Stimulated activated CD4-positive, alpha-beta T cell treated with anti-CD3 and anti-CD28 coated beads, TNF-alpha, amount 100 ng/mL, for 1 hour (primary cell): ENCODE measurements at places on chromosomes 2 and 18.

DNA sequence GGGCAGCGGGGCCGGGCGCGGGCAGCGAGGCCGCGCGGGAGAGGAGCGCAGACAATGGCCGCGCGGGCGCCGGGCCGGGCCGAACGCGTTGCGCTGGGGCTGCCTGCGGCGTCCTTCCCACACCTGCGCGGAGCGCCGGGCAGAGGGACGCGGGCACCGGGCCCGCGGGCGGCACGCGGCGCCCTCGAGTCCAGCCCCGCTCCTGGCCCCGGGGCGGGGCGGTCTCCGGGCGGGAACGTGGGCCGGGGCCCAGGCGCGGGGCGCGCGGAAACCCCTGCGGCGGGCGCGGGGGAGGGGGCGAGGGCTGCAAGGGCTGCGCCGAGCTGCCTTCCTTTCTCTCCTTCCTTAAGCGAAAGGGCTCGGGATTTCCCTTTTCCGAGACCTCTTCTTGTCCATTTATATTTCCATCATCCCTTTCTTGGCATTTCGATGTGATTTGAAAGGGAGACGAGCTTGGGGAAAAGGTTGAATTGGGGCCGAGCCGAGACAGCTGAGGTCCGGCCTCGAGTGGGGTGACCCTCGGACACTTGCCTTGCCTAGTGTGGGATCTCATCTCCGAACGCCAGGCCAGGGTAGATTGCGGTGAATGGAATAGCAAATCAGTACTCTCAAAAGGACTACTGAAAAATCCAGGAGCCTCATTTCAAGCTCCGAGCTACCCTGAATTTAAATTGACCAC is 676 bp downstream of the KLHL23 start:
- DNase-seq, result peak; percentile 5

DNA sequence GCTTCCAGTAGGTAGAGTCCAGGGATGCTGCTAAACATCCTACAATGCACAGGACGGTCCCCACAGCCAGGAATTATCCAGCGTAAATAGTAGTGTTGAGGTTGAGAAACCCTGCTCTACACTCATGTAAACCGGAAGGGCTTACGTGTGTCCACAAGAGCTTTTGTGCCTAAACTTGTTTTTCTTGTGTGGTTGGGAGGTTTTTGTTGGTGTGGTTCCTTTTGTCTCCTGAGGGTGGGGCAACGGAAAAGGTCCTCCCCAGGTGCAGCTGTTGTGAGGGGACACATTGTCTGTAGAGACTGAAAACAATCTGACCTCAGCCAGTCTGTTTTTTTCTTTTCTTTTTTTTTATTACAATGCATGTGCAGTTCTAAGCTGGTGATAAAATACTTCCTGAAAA is 72.7 kb upstream of the MGAT5 start:
- no peak for DNase-seq

- DNase-seq, result no peak
Observed at GRCh38 chr2:189854187-189854586, 69.9 kb downstream of the PMS1 start.

DNA sequence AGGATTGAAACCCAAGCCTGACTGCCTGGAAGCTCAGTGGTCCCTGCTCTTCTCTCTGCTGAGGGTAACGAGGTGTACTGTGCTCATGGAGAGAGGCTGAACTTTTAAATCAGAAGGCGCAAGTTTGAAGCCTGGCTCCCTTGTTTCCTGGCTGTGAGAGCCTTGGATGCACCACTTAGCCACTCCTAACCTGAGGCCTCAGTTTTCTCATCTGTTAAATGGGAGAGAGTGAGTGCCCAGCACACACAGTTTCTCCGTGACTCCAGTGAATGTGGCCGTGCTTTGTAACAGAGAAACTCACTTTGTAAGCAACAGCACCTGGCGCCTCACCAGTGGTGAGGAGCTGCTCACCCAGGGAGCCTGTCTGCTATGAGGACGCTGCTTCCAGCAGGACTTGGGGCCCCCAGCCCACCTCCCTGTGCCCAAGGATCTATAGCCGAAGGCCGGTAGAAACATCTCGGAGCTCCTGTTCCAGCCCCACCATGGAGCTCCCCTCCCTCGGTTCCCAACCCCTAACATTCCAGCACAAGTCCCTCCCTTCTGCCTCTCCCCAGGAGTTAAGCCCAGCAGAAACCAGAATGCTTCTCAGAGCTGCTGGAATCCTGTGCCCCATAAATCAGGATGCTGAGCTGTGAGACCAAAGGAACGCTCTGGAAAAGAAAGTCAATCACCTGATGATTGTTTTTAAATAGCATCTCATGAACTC is 20.3 kb upstream of the KCNK3 start:
- DNase-seq, result no peak

DNA sequence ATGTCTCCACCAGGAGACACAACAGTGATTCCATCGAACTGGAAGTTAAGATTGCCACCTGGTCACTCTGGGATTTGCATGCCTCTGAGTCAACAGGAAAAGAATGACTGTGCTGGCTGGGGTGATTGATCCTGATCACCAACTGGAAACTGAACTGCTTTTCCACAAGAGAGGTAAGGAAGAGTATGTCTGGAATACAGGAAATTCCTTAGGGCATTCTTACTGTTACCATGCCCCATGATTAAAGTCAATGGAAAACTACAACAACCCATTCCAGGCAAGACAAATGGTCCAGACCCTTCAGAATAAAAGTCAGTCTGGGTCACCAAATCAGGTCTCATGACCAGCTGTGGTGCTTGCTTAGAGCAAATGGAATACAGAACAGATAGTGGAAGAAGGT is 12.0 kb upstream of the DDX1 start:
- DNase-seq, result no peak

GRCh38 chr2:100274076-100274475 is 48.2 kb downstream of the LONRF2 start:
- DNase-seq, result no peak

- no peak for DNase-seq
Observed at GRCh38 chr2:216803791-216804190, 56.1 kb downstream of the TNP1 start.

DNA sequence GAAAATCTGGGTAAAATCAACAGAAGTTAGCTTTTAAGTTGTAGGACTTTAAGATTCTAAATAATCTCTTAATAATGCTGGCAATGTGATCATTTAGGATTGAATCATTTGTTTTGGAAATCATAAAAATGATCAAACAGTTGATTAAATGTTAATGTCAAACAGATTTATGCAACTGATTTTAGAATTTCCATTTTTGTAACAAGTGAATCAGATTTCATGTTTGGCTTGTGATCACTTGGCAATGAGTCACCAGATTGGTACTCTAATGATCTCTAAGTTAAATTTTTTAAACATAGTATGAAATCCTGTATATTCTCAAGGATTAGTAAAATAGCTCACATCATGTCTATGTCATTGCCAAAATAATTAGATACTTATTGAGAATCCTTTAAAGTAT is 50.1 kb upstream of the UNC80 start:
- DNase-seq, result no peak

DNA sequence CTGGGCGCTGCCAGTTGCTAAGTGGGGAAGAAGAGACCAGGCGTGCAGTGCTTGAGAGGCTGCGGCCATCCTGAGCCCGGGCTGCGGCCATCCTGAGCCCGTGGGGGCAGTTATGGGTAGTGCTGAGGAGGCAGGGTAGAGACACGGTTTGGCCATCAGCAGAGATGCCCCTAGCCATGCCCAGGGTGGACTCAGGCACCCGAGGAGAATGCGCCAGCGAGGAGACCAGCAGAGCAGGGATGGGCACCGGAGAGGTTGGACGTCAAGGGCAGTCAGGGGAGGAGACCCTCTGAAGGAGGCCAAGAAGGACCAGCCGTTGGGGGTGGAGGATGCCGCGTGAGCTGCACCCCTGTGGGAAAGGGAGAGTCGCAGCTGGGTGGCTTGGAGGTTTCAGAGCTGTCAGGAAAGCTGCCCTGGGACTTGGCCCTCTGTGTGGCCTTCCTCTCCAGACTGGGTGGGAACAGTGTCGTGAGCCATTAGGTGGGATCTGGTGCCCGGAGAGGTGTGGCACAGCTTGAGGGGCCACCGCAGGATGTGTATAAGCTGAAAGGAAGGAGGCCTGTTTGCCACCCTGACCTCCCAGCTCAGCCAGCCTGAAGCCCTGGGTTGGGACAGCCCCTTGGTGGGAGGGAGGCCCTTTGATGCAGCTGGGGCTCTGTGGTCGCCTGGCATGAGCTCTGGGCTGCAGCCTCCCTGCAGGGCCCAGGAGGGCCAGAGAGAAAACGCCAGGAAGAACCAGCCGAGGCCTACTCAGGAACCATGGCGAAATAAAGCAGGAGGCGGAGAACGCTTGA is 56.0 kb downstream of the SH3BP4 start:
- DNase-seq, result no peak

DNA sequence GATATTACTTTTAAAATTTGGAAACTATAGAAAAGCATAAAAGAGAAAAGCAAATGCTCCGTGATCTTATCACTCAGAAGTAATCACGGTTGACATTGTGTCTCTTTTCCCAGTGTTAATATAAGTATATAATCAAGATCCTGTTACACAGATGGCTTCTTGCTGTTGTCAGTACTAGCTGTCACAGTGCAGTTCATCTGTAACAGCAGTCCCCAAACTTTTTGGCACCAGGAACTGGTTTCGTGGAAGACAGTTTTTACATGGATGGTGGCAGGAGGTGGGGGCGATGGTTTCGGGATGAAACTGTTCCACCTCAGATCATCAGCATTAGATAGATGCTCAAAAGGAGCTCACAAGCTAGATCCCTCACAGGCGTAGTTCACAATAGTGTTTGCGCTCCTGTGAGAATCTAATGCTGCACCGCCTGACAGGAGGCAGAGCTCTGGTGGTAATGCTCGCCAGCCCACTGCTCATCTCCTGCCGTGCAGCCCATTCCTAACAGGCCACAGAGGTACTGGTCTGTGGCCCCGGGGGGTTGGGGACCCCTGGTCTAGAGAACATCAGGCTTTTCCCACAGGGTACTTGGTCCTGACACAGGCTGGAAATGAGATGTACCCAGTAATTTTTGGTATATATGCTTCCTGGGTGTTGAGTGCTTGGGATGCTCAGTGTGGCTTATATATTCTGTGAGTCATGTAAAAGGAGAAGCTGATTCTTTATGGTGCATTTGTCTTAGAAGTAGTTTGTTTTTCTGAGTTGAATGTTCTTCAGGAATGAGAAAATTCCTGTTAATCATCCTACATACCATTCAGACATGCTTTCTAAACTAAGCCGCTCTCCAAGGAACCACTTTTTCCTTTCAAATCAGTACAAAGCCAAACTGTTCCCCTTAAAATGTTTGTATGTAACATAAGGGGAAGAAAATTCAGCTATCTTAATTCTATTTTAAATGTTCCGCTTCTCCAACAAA is 121.8 kb downstream of the NCK2 start:
- DNase-seq, result no peak

- DNase-seq, result no peak
Observed at GRCh38 chr18:70075906-70076305, 128.2 kb upstream of the CD226 start.

- no peak for DNase-seq
Observed at GRCh38 chr2:212364112-212364985, 174.3 kb downstream of the ERBB4 start.

- no peak for DNase-seq
Observed at GRCh38 chr2:55804535-55804934, 110.9 kb upstream of the PNPT1 start.

DNA sequence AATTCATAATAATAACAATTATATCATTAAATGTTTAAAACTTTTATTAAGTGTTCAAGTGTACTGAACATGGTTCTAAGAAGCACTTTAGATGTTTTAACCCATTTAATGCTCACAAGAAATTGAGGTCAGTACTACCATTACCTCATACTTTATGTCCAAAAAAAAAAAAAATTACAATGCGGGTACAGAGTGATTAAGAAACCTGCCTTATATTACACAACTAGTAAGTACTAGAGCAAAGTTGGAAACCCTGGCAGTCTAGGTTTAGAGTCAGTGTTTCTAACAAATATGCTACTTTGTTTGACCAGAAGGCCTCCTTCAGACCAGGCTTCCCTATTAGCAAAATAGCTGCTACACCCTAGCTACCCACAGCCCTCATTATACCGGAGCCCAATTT is 28.5 kb downstream of the PLEKHM3 start:
- DNase-seq, result no peak

- DNase-seq, result no peak
Observed at GRCh38 chr2:168432565-168433186, 23.4 kb upstream of the CERS6 start.

DNA sequence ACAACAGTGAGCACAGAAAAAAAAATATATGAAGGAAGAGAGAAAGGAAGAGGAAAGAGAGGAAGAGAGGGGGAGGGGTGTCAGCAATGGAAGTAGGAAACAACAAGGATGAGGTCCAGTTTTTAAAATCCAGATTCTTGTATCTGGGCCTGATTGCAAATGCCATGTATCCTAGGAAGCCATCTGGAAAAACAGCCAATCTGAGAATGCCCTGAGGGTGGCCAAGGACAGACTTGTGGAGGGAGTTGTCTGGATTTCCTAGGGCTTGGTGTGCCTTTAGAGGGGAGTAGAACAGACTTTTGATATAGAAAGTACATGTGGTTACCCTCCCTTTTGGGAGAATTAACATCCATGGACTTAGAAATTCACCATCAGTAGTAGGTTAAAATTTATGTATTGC is 47.1 kb downstream of the PRKCE start:
- no peak for DNase-seq

DNA sequence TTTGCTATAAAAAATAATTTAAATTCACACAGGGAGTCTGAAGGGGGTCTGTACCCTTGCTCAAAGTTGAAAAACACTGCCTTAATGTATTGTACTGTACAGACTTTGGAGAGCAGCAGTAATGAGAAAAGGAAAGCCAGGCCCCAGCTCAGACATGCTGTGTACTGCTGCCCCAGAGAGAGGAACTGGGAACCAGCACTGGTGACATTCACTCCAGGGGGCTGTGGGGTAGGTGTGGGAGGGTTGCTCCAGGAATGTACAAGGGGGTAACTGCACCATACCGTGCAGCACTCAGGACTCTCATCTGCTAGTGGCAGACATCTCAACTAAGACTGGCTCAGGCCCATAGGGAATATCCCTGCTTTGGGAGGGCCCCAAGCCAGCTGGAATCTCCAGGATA is 146.0 kb upstream of the RMP24 start:
- no peak for DNase-seq

DNA sequence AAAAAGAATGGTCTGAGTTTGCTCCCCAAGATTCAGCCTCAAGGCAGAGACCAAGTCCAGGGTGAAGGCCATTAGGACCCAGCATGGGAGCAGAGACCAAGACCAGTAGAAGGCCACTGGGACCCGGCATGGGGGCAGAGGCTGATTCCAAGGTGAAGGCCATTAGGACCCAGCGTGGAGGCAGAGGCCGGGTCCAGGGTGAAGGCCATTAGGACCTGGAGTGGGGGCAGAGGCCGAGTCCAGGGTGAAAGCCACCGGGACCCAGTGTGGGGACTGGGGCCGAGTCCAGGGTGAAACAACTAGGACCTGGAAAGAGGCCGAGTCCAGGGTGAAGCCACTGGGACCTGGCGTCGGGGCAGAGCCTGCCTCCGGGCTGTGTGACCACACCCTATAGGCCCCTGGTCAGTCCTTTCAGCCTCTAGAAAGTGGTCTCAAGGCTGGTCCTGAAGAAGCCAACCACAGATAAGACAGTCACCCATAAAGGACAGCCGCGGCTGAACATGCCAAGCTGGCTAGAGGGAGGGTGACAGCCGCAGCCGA is 113.8 kb upstream of the SALL3 start:
- DNase-seq, result no peak

DNA sequence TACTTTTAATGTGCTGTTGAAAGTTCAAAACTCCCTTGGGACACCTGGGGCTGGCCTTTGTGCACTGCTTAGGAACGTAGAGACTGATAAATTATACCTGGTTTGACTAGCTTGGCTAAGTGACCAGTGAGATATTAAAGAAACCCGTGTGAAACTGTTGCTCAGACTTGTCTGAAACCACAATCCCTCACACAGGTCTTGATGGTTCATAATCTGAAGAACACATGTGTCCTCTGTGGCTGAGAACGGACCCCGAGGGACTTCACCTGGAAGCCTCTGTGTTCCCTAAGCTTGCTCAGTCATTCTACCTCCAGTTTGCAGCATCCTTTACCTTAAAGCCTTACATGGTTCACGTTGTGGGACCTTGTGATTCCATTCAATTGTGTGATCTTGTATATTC is 218.8 kb downstream of the CBLN2 start:
- no peak for DNase-seq
